ENCODE measurements at places on chromosomes 1 and 21. TPM values are rescaled to one million over a fixed set of nuclear protein-coding genes. Genes with fewer than 3 reads are reported as not detected.

FAM229A gene
- total RNA-seq, result 5.5 TPM

ASPM gene
- 11.3 TPM for total RNA-seq

MROH9 gene
- total RNA-seq, result not detected

LHX8 gene
- not detected for total RNA-seq

CACNA1E gene
- not detected for total RNA-seq

CCDC30 gene
- total RNA-seq, result 0.34 TPM

UHMK1 gene
- total RNA-seq, result 47.0 TPM

F13B gene
- total RNA-seq, result not detected

SDCCAG8 gene
- 37.5 TPM for total RNA-seq

FAM131C gene
- 0.87 TPM for total RNA-seq

KIF17 gene
- total RNA-seq, result 16.3 TPM

ABCG1 gene
- 66.0 TPM for total RNA-seq

TOR1AIP2 gene
- total RNA-seq, result 88.7 TPM

SAMSN1 gene
- 0.23 TPM for total RNA-seq

CACNA1S gene
- not detected for total RNA-seq

SPRR2E gene
- not detected for total RNA-seq

SLC9C2 gene
- total RNA-seq, result not detected

KRTAP12-2 gene
- total RNA-seq, result not detected

ASTN1 gene
- total RNA-seq, result not detected

CELA3A gene
- not detected for total RNA-seq

TNFSF18 gene
- total RNA-seq, result 59.4 TPM

ATP6V1G3 gene
- not detected for total RNA-seq

SPRR1A gene
- total RNA-seq, result not detected

FMO5 gene
- total RNA-seq, result 0.34 TPM

C1orf174 gene
- 23.5 TPM for total RNA-seq

FCRL5 gene
- not detected for total RNA-seq

RIPPLY3 gene
- not detected for total RNA-seq

HES3 gene
- total RNA-seq, result not detected

SLC35F3 gene
- total RNA-seq, result 0.87 TPM

SLC30A2 gene
- total RNA-seq, result not detected

KLHDC8A gene
- 0.29 TPM for total RNA-seq

LINGO4 gene
- not detected for total RNA-seq

EVI5 gene
- 23.7 TPM for total RNA-seq

PPP2R5A gene
- total RNA-seq, result 49.5 TPM

SH2D2A gene
- 0.44 TPM for total RNA-seq

SPATA1 gene
- not detected for total RNA-seq

OLIG2 gene
- not detected for total RNA-seq

UTS2 gene
- total RNA-seq, result not detected

ERG gene
- 118 TPM for total RNA-seq

LORICRIN gene
- not detected for total RNA-seq
